ENCODE measurements at places on chromosomes 6 and 20.

DNA sequence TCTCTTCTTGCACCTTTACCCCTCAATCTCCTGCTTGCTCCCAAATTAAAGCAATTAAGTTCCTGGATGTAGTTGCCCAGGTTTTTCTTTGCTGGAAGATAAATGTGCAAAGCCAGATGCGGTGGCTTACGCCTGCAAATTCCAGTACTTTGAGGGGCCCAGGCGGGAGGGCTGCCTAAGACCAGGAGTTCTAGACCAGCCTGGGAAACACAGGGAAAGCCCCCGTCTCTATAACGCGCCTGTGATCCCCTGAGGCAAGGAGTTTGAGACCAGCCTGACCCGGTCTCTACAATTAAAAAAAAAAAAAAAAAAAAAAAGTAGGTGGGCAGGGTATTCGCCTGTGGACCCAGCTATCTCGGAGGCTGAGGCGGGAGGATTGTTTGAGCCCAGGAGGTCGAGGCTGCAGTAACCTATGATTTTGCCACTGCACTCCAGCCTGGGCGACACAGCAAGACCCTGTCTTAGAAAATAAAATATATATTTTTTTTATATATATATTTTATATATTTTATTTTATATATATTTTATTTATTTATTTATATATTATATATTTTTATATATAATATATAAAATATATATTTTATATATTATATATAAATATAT is 461 bp upstream of the DCDC2 start:
- no peak for DNase-seq

DNA sequence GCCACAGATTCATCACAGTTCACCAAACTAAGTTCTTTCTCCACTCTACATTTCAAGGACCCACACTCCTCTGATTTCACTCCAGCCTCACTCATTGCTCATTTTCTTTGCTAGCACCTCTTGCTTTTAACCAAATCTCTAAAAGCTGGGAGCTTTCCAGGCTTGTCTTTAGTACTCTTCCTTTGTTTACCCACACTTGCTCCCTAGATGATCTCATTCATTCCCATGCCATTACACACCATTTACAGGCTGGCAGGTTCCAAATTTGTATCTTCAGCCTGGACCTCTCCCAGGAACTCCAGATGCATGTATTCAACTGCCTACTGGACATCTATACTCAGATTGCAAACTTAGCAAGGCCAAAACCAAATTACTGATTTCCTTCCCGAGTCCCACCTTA is 5.3 kb upstream of the GUCA1B start:
- DNase-seq, result peak; percentile 89

- DNase-seq, result no peak
Measured at GRCh38 chr6:95017922-95018321, 559.4 kb upstream of the MANEA start.

DNA sequence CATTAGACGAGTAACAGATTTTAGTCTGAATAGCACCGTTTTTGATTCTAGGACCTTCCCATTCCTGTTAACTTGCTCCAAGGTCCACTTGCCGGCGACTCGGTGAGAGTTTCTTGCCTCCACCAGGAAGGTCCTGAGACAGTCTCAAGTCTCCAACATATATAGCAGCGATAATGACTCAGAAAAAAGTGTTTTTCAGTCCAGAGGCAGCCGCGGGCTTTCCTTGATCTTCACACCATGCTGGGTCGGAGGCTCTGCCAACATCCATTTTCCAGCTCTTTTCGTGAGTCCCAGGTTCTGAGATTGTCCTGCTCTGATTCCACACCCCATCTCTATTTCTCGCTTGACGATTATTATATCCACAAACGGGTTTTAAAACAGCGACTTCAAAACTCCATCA is 170.5 kb downstream of the GPX5 start:
- no peak for DNase-seq

DNA sequence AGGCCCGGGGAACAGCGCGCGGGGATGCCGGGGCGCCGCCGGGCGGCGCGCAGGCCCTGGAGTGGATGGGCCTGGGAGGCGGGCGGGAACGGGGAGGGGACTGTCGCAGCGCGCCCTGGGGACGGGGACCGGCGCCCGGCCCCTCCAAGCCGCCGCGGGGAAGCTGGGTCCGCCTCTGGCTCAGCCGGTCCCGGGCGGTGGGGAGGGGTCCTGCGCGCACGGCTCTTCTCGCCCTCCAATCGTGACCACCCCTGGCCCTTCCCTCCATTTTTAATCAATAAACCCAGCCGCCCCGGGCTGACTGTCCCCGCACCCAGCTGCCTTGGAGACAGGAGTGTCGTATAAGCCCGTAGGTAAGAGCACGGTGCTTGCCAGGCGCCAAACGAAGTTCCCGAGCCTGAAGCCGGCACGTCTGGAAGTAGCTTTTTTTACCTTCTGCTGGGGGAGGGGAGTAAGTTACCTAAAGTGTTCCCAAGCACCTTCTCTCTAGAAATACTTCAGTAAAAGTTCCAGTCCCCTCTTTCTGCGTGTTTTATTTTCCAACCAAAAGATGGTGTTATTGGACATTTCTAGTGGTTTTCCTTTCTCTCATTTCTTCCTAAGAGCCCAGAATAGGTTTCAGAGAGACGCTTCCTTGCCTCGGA is 780 bp upstream of the TAF4 start:
- peak; percentile 35 for DNase-seq

Data from cardiac fibroblast (primary cell).